Mesenteric fat pad (tissue), 1 donor: ENCODE measurements at places on chromosomes 16 and 17. TPM values are rescaled to one million over a fixed set of nuclear protein-coding genes. Genes with fewer than 3 reads are reported as not detected.

The MGAT5B gene
- 1.1 TPM for total RNA-seq

The RHBDL3 gene
- 0.87 TPM for total RNA-seq

The ZFP1 gene
- total RNA-seq, result 6.2 TPM

The GCGR gene
- total RNA-seq, result 0.26 TPM

The TNS4 gene
- 0.16 TPM for total RNA-seq

The SMIM22 gene
- total RNA-seq, result not detected

The SERPINF2 gene
- total RNA-seq, result 29.3 TPM

The SHISA6 gene
- 1.2 TPM for total RNA-seq
